Activated CD4-positive, alpha-beta T cell treated with anti-CD3 and anti-CD28 coated beads, Interleukin-2, amount 50 U/mL, for 4 hours (primary cell): ENCODE measurements at places on chromosomes 4 and X.
A peak's percentile ranks its signal among the peaks of the same experiment; 100 is the strongest.

GRCh38 chr4:57424232-57424897 is 314.2 kb upstream of the IGFBP7 start:
- DNase-seq, result no peak

DNA sequence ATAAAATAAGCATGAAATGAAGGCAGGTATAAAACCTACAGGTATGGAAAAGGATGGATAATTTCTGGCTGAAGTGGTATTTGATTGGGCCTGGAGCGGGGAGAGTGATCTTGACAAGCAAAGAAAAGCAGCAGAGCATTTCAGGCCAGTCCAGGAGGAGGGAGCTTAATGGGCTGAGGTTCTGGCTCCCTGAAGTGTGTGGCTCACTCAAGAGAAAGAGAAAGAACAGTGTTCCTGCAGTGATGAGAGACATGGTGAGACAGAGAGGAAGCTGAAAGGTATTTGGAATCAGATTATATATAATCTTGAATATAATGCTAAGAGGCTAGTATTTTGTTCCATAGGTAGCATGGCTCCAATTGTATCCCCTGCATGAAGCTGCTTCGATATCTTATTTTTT is 153.5 kb downstream of the MGST2 start:
- no peak for DNase-seq

DNA sequence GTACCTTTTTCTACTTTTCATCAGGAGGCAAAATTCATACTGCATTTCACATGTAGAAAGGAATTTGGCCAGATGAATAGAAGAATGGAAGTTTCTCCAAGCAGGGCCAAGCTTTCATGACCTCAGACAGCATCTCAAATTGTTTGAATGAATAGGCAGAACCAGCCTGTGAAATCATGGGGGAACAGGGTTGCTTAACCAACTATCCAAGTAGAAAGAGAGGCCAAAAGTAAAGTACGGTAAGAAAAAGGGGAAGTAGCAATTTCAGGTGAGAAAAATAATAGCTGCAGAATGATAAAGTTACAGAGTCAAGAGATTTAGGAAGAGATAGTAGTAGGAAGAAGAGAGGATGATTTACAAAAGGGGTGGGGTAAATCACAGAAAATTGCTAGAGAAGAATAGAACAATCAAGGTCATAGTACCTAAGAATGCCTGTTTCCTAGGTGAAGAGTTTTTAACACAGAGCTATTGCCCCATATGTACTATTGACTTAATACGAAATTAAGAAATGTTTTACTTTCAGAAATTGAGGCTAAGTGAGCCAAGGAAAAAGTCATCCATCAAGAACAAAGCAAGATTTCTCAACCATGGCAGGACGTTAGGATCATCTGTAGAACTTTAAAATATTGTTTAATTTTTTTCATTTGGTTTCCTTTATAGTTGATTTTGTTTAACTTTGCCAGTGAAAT is 177.1 kb upstream of the TET2 start:
- DNase-seq, result no peak

DNA sequence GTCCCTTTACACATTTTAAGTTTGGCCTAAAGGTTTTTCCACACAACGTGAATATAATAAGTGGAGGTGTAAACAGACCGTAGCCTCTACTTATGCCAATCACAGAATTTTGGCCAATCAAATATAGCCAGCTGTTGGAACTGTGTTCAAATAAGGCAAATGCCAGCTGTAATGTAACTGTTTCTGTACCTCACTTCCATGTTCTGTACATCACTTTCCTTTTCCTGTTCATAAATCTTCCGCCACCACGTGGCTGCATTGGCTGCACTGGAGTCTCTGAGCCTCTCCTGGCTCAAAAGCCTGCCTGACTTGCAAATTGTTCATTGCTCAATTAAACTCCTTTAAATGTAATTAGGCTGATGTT is 105.1 kb upstream of the SMIM31 start:
- DNase-seq, result no peak

DNA sequence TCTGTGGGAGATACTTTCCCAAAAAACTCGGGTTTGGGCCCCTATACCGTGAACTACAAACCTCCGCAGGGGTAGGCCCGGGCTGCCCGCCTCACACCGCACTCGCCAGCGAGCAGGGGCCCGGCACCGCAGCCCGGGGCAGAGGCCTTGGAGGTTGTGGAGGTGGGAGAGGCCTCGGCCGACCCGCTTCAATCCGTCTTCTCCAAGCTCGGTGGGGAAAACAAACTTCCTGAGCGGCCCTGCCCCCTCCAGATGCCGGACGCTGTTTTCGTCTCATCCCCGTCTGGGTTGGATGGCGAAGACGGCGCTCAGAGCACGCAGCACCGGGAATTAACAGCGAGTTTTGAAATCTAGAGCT is 442 bp upstream of the MCUB start:
- DNase-seq, result peak; percentile 13

- no peak for DNase-seq
Measured at GRCh38 chr4:13543032-13543838, 1.1 kb downstream of the NKX3-2 start.

DNA sequence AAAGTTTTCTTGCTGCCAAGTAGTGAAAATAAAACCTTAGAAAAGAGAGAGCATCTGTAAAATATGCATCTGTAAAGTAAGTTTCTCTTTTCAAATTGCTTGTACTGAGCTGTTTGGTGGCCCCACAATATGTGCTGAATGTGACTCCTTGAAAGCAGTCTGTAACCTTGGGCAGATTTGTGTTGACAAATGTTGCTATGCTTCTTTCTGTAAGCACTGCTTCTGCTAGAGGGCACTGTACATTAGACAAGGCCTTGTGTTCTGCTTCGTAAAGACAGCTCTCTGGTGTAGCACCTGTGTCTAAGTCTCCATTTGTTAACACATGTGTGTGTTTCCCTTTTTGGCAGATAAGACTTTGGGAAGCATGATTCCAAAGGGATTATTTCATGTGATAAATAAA is 56.6 kb upstream of the NRK start:
- no peak for DNase-seq

- DNase-seq, result no peak
Measured at GRCh38 chrX:24494647-24495075, 29.6 kb downstream of the PDK3 start.

GRCh38 chr4:71769434-71769833 is 14.4 kb downstream of the GC start:
- no peak for DNase-seq

GRCh38 chr4:113179996-113180395 is 130.5 kb downstream of the ANK2 start:
- no peak for DNase-seq

GRCh38 chr4:8419222-8420041 is 21.1 kb downstream of the ACOX3 start:
- DNase-seq, result peak; percentile 8

- no peak for DNase-seq
Measured at GRCh38 chr4:72300126-72300525, 268.3 kb downstream of the NPFFR2 start.

GRCh38 chrX:132207996-132208395 is 11.3 kb downstream of the RAP2C start:
- DNase-seq, result no peak

- DNase-seq, result no peak
Measured at GRCh38 chr4:37999000-37999716, 39.0 kb downstream of the PTTG2 start.

DNA sequence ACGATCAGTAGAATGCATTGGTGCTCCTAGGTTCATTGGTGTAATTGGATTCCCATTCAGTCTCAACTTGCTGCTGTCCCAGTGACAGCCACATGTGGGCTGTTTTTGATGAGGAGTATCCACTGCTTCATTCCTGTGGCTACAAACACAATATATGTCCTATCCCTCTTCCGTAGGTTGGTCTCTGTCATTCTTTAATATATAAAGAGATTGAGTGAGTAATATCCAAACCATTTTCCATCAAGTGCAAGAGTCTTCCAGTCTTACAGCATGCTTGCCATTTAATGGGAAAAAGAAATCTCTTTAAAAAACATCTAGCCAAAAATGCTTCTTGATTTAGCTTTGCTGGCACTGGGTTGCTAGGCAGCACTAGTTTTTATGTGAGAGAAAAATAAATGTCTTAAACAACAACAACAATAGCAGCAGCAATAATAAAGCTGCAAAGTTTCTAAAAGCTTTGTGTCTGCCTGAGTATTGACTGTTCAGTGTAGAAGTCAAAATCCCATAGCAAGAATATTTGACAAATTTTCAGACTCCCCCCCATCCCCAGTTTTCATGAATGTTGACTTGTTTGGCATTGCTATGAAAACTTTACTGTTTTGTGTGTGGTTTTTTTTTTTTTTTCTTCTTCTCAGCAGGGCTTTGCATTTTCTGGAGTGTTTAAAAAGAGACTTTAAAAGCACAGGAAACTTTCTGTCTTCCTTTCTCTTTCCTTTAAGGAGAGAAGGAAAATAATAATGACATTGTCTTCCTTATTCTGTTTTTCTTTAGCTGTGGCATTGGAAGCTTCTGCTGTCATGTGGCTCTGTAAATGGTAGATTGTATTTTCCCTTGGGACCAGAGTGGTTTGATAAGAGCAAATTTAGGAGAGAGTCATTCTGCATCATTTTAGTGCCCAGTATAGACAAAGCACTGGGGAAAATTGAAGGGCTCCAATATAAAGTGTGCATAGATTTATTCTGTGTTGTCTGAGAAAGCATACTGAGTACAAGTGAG is 244.3 kb downstream of the ARHGAP10 start:
- DNase-seq, result no peak

GRCh38 chr4:90137555-90137954 is 10.4 kb downstream of the CCSER1 start:
- no peak for DNase-seq

DNA sequence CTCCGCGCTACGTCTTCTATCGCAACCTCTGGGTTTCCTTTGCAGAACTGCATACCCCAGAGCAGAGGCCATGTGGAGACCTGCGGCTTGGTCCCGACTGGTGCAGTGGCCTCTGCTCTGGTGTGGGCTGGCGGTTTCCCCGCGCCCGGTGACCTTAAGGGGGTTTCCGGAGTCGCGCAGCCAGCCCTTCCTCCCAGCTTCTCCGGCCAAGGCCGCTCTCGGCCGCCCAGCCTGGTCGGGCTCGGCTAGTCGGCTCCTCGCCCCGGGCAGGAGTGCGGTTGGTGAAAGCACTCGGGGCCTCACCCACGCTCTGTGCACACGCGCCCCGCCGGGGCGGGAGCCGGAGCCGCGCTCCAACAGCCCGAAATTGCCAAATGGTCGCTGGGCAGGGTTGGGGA is 84.9 kb downstream of the BCOR start:
- no peak for DNase-seq

DNA sequence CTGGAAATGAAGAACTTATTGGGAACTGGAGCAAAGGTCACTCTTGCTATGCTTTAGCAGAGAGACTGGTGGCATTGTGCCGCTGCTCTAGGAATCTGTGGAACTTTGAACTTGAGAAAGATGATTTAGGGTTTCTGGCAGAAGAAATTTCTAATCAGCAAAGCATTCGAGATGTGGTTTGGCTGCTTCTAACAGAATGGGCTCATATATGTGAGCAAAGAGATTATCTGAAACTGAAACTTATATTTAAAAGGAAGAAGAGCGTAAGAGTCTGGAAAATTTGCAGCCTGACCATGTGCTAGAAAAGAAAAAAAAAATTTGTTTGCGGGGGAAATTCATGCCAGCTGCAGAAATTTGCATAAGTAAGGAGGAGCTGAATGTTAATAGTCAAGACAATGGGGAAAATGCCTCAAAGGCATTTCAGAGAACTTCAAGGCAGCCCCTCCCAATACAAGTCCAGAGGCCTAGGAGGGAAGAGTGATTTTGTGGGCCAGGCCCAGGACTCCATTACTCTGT is 35.9 kb upstream of the PAPSS1 start:
- DNase-seq, result no peak
